ENCODE measurements at places on chromosomes 4 and X.

DNA sequence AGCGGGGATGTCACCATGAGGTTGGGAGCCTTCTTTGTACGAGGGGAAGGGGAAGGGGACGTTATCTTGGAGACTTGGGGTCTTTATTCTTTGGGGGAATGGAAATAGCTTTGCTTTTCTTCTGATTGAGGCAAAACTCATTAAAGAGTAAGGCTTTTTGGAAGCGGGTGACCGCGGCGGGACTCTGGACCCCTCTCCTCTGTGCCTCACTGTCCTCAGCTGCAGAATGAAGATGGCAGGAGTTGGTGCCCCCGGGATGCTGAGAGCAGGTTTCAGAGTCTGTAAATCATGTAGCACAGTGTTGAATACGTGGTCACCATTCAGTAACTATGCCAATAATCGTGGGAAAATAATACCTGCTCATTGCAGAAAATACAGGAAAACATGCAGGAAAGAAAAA lies 32.1 kb downstream of the HTT-AS start:
- DNase-seq: no peak

GRCh38 chr4:114613560-114613959 lies 15.0 kb downstream of the UGT8 start:
- no peak for DNase-seq

- no peak for DNase-seq
Observed at GRCh38 chr4:55826986-55827385, 7.4 kb downstream of the EXOC1L start.

DNA sequence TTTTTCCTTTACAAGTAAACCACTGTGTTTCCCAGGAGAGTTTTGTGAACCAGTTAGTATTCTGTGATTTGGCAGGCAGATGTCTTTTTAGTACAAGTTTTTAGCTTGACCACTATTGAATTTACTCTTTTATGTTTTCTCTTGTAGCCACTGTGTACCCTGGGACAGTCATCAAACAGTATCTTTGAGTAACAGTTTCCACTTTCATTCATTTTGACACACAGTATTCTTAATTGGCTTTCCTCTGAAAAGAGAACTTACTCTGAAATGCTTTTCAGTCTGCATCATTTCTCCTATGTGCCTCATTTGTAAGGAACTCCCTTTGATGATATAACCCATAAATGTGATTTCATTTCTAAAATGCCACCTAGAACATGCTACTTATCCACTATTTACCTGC lies 476.5 kb downstream of the PDGFC start:
- no peak for DNase-seq

- DNase-seq: no peak
Observed at GRCh38 chrX:132395026-132395425, 93.8 kb downstream of the MBNL3 start.

- DNase-seq: no peak
Observed at GRCh38 chrX:45300638-45301037, 100.0 kb upstream of the DIPK2B start.

GRCh38 chrX:152117305-152117704 lies 21.1 kb downstream of the MAGEA10 start:
- no peak for DNase-seq

GRCh38 chr4:87150498-87151261 lies 69.7 kb downstream of the KLHL8 start:
- DNase-seq: peak; percentile 69

DNA sequence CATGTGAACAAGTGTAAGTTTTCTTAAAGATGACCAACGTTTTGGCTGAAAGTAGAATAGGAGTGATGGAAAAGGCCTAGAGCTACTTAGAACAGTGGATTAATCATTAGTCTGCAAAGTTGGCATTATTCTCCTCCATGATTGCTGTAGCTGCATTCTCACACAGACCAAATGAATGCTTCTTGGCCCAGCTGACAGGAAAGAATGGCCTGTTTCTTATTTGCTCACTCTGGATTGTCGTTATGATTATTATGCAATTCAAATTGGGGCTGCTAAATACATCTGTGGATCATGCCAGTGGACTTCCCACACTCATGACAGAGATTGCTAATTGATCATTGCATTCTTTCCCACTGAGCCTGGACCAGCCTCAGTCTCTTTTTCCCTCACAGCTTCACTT lies 285.0 kb downstream of the STIM2 start:
- no peak for DNase-seq

DNA sequence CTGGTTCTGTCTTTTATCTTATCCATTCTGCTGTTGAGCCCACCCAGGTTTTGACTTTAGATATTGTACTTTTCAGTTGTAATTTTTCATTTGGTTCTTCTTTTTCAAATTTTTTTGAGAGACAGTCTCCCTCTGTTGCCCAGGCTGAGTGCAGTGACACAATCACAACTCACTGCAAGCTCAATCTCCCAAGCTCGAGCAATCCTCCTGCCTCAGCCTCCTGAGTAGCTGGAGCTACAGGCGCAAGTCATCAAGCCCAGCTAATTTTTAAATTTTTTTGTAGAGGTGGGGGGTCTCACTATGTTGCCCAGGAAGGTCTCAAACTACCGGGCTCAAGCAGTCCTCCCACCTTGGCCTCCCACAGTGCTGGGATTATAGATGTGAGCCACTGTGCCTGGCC lies 25.7 kb downstream of the LETM1 start:
- DNase-seq: no peak

DNA sequence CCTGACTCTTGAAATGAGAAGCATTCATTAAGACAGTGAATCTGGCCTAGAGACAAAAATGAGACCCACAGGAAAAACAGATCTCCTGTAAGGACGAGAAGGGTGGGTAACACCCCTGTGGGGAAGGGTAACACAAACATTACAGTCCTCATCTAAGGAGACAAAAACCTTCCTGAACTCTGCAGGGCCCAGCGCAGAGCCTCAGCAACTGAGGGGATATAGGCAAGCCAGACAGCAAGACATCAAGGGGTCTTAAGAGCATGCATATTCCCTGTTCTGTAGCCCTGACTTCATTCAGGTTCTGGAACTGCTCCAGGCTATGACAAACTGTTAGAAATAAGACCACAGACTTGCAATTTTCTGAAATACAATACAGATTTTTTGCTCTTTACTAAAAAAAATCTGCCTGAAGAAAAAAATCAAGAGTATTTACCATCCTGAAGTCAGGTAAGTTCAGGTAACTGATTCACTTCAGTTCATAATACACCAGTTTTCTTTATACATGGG lies 15.5 kb downstream of the COX18 start:
- no peak for DNase-seq

- DNase-seq: no peak
Observed at GRCh38 chr4:74897386-74897785, 35.5 kb upstream of the PARM1 start.

DNA sequence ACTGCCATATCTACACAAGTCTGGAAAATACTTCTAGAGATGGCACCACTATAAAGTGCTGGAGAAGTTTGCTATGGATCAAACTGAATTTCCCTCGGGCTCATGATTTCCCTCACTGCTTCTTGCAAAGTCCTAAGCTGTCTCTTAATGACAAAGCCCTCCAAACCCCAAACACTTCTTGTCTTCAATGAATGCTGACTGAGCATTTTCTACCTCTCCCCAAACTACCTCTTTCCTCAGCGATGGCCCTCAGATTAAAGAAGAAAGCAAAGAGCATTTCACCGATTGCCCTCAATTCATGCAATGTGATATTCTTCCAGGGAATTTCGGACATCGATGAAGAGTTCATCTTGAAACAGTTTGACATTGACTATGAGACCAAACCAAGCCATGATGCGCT lies 19.7 kb downstream of the FAM47E start:
- no peak for DNase-seq

- no peak for DNase-seq
Observed at GRCh38 chr4:185128272-185129119, 14.6 kb upstream of the SLC25A4 start.

DNA sequence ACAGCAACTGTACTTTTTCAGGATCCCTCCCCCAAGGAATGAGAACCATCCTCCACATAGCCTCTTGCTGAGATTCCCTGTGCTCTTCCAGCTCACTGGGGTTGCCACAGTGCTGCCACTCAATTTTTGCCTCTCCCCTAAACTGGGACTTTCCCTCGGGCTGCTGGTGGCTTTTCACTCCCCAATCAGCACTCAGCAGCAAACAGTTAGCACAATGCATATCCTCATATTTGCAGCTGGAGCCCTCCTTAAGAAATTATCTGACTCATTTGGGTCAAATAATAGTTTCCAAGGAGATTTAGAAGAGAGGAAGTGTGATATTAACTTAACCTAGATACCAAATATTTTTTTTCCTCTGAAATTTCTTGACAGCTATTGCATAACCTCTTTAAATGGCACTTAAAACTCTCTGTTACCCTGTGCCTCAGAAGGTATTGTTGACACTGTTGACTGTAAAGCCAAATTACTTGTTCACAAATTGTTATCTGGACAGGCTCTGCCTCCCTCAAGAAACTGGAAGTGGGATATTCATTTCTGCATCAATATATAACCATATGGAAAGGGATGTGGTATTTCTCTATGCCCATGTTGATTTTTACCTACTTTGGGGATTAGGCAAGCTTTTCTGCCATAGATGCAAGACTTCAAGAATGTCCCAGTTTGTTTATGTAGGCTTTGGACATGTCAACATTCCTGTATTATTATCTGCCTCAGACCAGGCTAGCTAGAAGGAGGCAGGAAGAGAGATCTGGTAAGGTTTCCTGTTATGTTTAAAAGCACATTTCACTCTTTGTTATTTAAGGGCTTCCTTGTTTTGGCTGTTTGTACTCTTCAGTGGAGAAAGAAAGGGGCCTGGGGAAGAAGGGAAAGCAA lies 58.0 kb downstream of the SEPTIN11 start:
- DNase-seq: no peak

- no peak for DNase-seq
Observed at GRCh38 chr4:3736806-3737205, 29.4 kb upstream of the ADRA2C start.

DNA sequence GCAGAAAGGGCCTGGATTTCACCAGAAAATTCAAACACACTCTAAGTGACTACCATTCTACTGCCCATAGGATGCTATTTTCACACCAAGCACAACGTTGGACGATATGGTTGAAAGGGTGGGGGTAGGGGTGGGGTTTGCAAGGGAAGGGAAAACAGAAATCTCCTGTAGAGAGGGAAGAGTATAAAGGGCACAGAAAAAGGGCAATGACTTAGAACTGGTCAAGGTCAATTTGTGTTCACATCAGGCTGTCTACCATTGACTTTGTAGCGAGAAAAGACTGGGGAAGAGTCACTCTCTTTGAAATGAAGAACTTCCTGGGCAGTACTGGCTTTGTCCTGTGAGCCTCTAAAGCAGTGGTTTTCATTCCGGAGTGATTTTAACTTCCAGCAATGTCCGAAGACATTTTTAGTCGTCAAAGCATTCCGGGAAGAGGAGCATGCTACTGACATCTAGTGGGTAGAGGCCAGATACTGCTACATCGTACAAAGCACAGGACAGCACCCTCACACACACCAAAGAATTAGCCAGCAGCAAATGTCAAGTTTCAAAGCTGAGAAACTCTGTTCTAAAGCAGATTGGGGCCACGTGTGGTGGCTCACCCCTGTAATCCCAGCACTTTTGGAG lies 48.4 kb upstream of the SLC7A3 start:
- DNase-seq: no peak

DNA sequence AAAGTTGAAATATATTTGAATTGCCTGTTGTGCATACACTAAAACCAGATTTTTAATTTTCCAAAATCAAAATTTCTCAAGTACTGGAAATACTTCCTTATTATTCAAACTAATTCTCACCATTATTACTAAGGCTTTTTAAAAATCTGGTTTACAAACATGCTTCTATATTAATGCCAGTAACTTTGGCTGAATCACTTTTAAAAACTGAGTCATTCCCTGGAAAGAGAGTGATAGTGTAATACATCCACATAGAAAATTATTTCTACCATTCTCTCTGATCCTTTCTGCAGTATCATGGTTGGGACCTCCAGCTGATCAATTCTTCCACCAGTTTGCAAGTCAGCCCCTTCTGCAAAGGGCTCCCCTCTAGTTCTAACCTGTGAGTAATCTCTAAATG lies 165.3 kb upstream of the FAM241A start:
- no peak for DNase-seq

GRCh38 chr4:128068918-128069317 lies 7.8 kb downstream of the LARP1B start:
- DNase-seq: peak; percentile 30

DNA sequence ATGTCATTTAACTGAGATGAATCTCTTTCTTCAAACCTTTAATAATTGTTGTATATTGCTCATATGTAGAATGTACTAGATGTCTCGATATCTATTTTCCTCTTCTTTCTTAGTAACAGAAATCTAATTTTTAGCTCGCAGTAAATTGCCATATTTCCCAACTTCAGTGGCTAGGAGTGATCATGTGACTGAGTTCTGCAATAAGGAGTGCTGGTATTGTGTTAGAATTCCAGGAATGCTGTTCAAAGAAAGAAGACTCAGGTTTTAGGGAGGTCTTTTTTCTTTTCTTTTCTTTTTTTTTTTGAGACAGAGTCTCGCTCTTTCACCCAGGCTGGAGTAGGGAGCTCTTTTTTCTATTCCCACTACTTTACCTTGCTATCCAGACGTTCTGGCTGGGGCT lies 81.7 kb downstream of the SLC10A7 start:
- no peak for DNase-seq

- DNase-seq: no peak
Observed at GRCh38 chrX:133307637-133308498, 89.7 kb upstream of the TFDP3 start.

GRCh38 chr4:169103966-169104412 lies 93.9 kb upstream of the CBR4 start:
- DNase-seq: no peak

- no peak for DNase-seq
Observed at GRCh38 chr4:20096911-20097310, 154.8 kb upstream of the SLIT2 start.

DNA sequence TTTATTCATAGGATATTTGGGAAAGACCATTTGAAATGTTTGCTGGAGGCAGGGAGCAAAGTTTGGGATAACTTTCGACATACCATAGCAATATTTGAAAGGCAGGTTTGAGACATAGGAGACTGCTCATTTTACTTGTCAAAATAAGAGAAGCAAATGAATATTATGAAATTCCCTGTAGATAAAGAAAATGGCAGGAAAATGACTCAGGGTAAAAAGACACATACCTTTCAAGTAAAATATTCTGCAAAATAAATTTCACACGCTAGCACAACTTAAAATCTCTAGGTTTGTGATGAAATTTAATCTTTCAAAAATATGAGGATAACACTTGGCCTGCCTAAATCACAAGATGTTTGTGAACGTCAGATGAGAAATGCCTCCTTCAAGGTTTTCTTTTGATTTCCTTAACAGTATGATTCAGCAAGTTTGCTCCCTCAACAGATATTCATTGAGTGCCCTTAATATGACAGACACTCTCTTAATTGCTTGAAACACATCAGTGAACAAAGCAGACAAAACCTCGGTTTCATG lies 6.6 kb downstream of the TMEM156 start:
- DNase-seq: no peak

GRCh38 chr4:55837903-55838302 lies 15.5 kb upstream of the EXOC1 start:
- DNase-seq: no peak

GRCh38 chr4:121462660-121463261 lies 81.9 kb upstream of the QRFPR start:
- DNase-seq: peak; percentile 2

DNA sequence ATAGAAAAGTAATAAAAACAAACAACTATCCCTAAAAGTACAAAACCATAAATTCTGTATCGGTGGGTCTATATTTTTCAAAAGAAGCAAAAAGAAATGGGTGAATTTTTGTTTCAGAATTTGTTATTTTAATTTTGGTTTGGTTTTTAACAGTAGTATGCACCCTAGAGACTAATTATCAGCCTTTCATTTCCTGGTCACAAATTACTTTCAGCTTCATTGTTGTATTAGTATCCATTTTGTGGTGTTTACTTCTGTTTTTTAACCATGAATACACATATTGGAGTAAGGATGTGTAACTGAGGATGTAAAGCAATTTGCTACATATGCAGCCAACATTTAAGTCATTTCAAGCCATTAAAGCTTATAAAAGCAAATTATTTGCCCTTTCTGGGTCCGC lies 97.8 kb downstream of the LUZP4 start:
- DNase-seq: no peak
